Hematopoietic multipotent progenitor cell (in vitro differentiated cells): ENCODE measurements at places on chromosomes 11 and 22.
A peak's percentile ranks its signal among the peaks of the same experiment; 100 is the strongest.

- DNase-seq: no peak
Observed at GRCh38 chr11:32137263-32137662, 46.4 kb downstream of the RCN1 start.

- DNase-seq: no peak
Observed at GRCh38 chr11:12497431-12497830, 120.1 kb downstream of the PARVA start.

DNA sequence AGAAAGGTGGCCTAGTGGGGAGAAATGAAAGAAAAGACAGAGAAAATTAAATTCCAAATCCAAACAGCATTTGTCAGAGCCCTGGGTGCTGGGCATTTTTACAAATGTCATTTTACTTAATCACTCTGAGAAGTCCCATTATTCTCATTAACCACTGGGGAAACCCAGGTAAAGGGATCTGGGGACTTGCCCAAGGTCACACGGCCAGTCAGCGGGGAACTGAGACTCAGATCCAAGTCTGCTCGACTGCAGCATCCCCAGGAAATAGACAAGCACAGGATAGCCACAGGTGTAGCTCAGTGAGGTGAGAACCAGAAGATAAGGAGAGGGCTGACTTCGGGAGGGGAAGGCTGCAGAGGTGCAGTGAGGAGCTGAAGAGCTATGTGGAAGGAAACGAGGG is 7.9 kb downstream of the NRXN2 start:
- no peak for DNase-seq

GRCh38 chr11:117473481-117474091 is 145.9 kb downstream of the CEP164 start:
- DNase-seq: no peak

DNA sequence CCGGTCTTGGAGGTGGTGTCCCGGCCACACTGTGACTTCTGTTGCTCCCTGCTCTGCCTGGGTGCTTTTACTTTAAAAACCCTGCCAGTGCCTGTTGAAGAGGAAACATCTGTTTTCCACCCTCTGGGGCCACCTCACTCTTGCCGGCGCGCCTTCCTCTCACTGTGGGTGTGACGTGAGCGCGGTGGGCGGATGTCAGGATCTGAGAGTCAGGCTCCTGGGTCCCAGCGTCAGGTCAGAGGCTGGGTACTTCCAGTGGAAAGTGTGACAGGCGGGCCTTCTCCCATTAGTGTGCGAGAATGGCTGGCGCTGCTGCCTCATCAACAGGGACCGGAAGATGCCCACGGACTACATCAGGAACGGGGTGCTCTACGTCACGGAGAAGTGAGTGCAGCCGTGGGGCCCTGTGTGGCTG is 54.2 kb downstream of the GRAMD4 start:
- peak; percentile 62 for DNase-seq

DNA sequence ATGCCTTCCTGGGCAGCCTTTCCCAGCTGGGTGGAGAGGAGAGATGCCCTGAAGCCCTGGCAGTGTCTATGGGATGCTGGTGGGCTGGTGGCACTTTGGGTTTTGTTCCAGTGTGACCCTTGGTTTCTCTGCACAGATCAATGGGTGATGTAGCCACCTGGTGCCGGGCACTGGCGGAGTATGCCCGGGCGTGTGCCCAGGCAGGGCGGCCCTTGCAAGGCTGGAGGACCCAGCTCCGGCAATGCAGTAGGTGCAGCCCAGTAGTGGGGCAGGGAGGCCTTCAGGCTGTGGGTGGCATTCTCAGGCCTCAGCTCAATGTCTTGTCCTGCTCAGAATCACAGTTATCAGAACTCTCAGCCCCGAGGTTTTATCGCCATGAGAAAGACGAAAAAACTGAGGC is 11.9 kb downstream of the OTOG start:
- DNase-seq: no peak

- peak; percentile 75 for DNase-seq
Observed at GRCh38 chr11:1763796-1764661, at the start of gene CTSD. TSS of gene CTSD (minus strand) at chr11:1763927. CDS start at chr11:1763859, 68 bp downstream.

DNA sequence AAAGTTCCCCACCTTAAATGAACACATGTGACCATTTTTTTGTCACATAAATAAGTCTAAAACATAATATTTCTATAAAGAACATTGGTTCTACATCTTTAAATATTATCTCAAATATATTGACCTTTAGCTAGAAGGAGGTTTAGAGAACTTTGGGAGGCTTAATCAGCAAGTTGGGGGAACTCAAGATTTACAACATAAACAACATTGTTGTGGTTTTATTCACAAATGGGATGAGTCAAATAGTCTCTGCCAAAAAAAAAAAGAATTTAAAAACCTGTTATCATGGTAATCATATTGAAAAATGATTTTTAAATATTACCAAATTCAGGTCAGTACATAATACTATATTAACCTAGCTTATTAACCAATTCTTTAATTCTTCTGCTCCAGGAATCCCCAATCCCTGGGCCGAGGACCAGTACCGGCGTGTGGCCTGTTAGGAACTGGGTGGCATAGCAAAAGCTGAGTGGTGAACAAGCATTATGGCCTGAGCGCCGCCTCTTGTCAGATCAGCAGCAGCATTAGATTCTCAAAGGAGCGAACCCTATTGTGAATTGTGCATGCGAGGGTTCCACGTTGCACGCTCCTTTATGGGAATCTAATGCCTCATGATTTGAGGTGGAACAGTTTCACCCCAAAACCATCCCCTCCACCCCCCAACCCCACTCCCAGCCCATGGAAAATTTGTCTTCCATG is 98.2 kb downstream of the RDX start:
- no peak for DNase-seq

- DNase-seq: no peak
Observed at GRCh38 chr11:34548278-34548677, 34.7 kb upstream of the ELF5 start.

- no peak for DNase-seq
Observed at GRCh38 chr22:20909543-20910303, 7.5 kb upstream of the CRKL start.

DNA sequence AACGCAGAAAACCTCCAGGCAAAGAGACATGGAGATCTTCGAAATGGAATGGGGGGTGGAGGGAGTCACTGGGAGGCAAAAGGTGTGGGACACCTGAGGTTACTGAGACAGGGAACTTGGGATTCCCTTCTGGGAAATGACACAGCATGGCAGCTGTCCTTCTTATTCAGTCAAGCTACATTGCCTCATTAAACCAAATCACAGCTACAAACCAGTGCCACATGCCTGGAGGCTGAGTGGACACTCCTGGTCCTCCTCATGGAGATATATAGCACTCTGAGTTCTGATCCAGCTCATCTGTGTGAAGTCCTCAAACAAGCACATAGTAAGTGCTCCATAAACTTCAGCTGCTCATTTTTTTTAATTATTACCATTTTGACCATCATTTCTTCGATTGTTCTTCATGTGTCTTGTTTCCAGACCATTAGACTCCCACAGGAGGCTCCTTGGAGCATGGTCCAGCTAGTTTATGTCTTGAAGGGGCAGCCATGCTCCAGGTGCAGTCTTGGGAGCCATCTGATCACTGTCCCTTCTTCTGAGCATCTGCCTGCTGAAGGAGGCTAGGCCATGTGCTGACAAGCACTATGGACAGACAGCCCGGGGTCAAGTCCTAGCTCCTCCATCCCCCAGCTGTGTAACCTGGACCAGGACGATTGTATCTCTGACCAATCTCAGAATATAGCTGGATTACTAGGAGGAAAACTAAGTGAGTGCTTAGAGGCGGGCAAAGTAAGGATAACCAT is 9.7 kb upstream of the FXYD2 start:
- no peak for DNase-seq

GRCh38 chr11:105899772-105900171 is 122.3 kb downstream of the MSANTD4 start:
- DNase-seq: no peak

DNA sequence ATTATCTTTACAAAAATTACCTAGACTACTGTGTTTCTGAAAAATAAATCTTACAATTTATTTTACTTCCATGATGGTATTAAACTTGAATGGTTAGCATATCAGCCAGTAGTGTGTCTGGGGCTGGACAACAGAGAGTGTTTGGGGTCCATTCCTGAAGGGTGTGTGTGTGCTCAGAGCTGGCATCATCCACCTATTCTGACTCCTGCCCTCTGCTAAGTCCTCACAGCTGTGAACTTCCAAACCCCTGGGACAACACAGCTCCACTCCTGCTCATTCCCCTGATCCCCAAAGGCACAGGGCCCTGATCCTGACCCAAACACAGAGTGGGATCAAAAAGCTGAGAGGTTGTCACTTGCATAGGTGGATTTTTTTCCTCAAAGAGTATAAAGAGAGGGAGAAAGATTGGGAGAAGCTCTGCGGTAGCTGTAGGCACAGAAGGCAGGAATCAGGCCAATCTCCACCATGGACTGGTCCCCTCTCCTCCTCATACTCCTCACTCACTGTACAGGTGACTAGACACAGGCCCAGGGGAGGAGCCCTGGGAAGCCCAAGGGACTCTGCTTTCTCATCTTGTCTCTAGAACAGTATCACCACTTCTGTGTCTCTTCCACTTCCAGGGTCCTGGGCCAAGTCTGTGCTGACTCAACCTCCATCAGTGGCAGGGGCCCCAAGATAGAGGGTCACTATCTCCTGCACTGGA is 55.7 kb upstream of the TOP3B start:
- DNase-seq: no peak

DNA sequence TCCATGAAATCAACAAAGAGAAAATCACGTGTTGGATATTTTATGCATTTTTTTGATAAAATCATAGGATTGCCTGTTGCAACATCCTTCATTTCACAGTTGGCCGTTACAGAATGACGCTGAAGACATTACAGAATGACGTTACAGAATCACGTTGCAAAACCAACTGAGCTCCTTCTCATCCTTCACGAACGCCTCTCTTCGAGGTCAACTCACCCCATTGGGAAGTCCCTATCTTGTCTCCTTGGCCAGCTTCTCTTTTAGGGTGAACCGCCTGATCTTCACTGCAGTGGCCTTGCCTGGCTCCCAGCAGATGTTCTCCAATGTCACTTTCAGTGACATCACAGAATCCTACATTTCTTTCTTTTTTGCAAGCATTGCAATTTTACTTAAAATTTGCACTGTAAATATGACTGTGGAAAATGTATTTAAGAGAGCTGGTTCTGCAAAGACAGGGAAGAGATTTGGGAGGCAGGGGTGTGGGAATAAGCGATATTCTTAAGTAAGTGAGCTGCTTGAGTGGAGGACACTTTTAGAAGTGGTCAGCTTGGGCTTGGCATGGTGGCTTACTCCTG is 5.1 kb downstream of the KRTAP5-7 start:
- no peak for DNase-seq

DNA sequence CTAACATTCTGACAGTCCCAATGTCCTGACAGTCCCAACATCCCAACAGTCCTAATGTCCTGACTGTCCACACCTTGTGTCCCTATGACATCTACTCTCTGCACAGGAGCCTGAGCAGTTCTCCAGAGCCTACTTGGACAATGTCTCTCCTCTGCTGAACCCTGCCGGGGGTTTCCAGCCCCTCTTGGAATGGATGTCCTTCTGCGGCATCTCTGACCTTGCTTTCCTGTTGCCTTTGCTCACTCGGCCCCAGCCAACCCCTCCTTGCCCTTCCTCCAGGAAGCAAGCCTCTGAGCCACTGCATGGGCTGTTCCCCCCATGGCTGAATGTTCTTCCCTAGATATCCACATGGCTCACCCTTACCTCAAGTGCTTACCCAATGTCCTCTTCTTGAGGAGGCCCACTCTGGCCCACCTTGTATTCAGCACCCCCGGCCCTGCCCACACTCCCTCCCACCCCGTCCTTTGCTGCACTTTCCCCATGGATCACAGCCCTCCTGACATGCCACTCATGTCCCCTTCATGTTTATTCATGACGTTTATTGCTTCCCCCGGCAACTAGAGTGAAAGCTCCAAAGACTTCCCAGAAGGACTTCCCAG is 59.5 kb downstream of the DHCR7 start:
- DNase-seq: no peak

DNA sequence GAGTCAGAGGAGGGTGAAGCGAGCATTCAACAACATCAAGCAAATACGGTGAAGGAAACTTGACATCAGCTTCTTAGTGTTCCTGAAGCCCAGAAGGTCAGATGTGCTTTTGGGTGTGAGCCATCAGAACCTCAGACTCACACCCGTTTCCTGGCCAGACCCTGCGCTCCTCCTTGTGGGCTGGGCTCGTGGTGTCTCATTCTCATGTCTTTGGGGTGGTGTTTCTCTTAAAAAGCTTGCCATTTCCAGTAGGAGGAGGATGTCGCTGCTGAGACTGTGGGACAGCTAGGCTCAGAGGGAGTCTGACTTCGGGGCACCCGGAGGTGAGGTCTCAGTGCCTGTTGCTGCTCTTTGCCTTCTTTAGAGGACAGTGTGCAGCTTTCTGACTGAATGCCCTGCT is 24.2 kb downstream of the PPFIBP2 start:
- no peak for DNase-seq

DNA sequence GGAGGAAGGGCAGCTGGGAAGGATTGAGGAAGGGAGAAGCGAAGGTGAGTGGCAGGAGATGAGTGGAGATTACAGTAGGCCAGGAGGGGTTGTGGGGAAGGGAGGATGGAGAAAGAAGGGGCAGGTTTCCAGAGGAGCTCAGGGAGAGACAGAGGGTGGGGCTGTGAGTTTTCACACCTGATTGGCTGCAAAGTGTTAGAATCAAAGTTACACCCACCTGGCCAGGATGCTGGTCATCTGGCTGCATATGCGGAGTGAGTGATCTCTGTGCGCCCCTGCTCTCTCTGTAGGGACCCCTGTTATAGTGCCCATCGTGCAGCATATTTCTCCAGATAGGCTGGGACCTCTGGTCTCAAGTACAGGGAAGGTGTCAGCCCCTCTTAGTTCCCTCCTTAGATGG is 18.3 kb downstream of the AMPD3 start:
- DNase-seq: no peak

GRCh38 chr22:40965936-40966725 is 15.0 kb downstream of the RBX1 start:
- peak; percentile 47 for DNase-seq

GRCh38 chr11:18987454-18988231 is 48.4 kb upstream of the MRGPRX1 start:
- DNase-seq: no peak

GRCh38 chr11:129974672-129975071 is 28.0 kb downstream of the PRDM10 start:
- DNase-seq: no peak

- no peak for DNase-seq
Observed at GRCh38 chr11:104435494-104435893, 271.5 kb upstream of the PDGFD start.

- DNase-seq: peak; percentile 78
Observed at GRCh38 chr11:62025487-62026105, 58.2 kb upstream of the FTH1 start.
